ENCODE measurements at places on chromosomes 7 and 10.

- DNase-seq: no peak
These were observed 21.4 kb downstream of the TMEM196 start for GRCh38 chr7:19752020-19752419.

GRCh38 chr10:33878238-33878786 is 543.8 kb upstream of the NRP1 start:
- DNase-seq: no peak

DNA sequence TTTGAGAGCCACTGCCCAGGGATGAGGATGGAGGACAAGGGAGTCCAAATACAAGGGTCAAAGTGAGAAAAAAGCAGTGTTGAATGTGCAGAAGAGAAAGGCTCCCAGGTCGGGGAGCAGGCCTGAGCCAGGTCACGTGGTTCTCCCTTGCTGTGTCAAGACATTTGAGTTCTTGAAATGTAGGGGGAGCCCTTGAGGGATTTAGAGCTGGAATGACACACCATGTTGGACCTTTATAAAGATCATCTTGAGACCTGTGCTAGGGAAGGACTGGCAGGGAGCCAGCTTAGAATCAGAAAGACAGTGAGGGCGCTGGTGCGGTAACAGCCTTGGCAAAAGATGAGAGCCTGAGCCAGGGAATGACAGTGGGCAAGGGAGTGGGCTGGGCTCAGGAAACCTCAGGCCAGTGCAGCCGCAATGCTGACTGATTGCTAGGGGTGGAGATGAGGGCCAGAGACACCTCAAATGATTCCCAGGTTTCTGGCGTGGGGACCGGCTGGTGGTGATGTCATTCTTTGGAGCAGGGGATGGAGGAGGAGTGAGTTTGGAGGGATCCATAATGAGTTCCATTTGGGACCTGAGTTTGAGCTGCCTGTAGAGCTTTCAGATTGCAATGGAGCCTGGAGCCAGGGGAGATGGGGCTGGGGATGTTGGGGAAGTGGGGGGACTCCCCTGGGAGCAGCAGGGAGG is 120.1 kb downstream of the PTPN20 start:
- no peak for DNase-seq

GRCh38 chr7:23011222-23011924 is 2.6 kb downstream of the HYCC1 start:
- no peak for DNase-seq

GRCh38 chr7:87144173-87144657 is 8.0 kb upstream of the DMTF1 start:
- DNase-seq: no peak

DNA sequence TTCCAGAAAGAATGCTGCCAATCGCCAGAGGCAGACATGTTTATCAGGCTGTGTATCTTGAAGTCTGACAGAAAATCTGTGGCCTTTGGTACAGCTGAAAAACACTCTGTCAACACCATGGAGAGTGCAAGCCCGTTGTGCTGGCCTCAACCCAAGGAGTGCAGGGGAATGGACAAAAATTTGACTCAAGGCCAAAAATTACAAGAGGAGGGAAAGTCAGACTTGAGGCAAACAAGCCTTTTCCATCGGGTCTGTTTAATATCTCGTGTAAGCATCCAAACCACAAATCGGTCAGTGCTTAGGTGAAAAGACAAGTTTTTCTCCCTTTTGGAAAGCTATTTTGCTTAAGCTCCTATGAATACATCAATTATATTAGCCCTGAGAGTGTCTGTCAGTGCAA is 305.3 kb upstream of the NFE2L3 start:
- DNase-seq: no peak

- DNase-seq: no peak
These were observed 471.7 kb upstream of the GALNT17 start for GRCh38 chr7:70660154-70660818.

DNA sequence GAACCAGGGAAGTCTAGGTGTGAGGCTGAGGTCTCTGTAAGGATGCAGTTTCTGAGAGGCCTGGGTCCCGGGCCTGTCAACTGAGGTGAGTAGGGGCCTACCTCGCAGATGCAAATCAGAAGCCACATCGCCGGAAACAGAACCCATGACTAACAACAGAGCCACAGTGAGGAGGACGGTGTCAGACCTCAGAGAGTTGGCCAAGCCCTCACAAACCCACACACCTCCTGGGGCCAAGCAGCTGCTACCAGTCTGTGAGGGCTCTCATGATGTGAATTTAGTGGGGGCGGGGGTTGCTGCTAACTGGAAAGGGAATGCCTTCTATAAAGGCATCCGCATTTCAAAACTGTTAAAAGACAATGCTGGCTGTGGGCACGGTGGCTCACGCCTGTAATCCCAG is 103.0 kb downstream of the COBL start:
- DNase-seq: no peak

- DNase-seq: no peak
These were observed 498.3 kb downstream of the GFRA1 start for GRCh38 chr10:115774721-115775120.

DNA sequence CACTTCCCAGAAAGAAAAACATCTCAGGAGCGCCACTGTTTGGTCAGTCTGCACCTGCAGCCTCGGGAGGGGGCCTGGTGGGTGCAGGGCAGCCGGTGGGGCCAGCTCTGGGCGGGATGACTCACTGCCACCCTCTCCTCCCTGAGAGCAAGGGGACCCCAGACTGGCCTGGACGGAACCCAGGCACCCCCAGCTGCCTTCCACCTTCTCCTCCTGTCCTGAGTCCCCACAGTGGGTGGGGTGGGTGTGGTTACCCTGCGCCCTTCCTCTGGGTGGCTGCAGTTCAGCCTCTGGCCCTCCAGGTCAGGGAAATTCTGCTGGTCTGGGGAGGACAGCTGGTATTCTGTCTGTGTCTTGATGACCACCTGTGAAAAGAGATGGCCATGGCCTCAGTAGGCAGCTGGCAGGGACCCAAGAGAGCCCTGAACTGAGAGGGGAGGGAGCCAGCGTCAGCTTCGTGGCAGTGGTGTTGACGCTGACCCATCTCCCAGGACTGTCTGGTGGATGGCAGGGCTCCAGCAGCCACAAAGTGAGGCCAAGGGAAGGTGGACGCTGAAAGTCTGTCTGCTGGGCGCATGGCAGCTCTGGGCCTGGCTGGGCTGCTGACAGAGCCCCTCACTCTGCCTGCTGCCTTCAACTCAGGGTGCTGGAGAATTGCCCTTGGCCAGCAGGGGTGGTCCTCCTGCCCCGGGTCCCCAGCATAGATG is 8.9 kb downstream of the CALY start:
- DNase-seq: no peak

- DNase-seq: no peak
These were observed 21.7 kb downstream of the DOCK4 start for GRCh38 chr7:112184455-112184854.

DNA sequence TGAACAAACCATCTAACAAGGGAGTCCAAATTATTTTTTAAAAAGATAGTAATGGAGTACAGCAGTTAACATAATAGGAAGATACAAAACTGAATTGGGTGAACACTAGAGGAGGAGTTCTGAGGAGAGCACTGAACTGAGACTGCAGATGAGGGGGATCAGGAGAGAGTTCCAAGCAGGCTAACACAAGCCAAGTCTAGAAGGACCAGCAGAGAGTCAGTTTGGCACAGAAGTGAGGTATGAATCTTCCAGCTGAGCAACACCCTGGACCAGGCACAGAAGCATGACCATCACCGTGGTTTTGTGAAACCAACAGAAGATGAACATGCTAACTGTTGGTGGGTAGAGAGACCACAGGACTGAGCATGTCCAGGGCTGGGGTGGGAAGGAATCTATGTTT is 30.8 kb upstream of the PLCE1 start:
- no peak for DNase-seq

GRCh38 chr10:78212786-78213175 is 179.1 kb downstream of the RPS24 start:
- DNase-seq: no peak

GRCh38 chr10:107718864-107719263 is 554.4 kb upstream of the SORCS1 start:
- no peak for DNase-seq

GRCh38 chr10:132665946-132666704 is 119.8 kb downstream of the NKX6-2 start:
- no peak for DNase-seq

- no peak for DNase-seq
These were observed 16.0 kb downstream of the RNF32 start for GRCh38 chr7:156656598-156656997.

GRCh38 chr7:16670021-16670420 is 24.0 kb downstream of the BZW2 start:
- DNase-seq: no peak

DNA sequence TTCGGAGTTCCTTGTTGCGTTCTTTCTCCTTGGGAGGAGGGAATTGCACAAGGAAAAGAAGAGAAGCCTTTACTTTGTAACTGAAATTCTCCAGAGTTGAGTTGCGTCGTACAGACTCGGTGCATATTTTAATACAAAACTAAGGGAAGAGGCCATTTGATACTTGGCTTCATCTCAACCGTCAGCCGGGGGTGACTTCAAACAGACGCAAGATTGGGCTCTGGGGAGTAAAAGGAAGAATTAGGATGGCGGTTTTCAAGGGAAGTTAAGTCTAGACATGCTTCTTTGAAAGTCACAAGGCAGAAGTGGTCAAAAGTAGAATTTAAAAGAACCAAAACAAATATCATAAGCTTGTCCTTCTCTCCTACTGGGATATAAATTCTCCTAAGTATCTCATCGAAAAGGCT is 1.6 kb downstream of the PRR15 start:
- no peak for DNase-seq

- DNase-seq: no peak
These were observed 249.0 kb upstream of the AUTS2 start for GRCh38 chr7:69349291-69349690.

DNA sequence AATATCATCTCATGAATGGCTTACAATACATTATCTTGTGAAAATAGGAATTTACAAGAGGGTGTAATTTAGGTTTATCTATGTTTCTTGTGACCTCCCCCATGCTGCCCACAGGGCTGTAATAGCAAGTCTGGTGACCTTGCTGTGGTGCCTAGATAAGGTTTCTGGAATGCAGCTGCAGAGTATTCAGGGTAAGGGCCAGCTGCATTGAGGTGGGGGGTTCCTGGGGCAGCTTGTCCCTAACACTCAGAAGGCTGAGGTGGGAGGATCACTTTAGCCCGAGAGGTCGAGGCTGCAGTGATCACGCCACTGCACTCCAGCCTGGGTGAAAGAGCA is 5.3 kb upstream of the DHTKD1 start:
- no peak for DNase-seq

- no peak for DNase-seq
These were observed 13.9 kb upstream of the TECTB start for GRCh38 chr10:112269266-112269665.

DNA sequence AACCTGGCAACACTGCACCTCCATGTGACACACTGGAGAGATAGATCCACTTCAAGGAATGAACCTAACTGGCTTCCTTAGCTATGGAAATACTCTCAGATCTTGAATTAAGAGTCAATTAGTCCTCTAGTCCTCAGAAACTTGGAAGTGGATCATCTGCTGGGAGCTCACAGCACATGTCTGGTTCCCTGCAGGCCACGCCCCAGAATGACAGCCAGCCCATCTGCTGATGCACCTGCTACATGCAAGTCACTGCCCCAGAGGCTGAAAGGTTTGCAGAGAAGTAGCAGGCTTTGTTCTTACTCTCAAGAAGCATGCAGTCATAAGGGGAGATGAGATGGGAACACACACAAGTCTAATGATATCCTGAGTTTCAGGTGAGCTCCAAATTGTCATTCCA is 275.9 kb downstream of the SKAP2 start:
- DNase-seq: no peak

DNA sequence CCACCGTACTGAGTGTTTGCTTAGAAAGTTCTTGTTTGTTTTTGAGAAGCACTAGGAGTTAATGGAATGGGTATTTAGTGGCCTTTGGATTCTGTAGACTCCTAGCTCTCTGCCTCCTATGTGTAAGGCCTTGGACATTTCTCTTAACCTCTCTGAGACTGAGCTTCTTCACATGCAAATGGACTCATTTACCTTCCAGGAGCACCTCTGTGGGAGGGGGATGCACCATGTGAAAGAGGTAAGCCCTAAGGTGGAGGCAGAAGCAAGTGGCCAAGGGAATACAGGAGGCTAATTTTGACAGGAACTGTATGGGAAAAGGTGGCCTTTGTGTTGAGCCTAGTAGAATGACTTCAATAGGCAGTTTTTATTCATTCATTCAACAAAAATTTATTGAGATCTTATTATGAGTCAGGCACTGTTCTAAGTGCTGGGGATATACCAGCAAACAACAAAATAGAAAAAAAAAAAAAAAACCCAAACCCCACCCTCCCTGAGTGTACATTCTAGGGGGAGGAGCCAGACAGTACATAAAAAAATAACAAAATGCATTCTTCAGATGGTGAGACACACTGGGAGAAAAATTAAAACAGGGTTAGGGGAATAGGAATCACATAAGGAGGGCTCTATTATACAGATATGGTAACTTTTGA is 9.2 kb upstream of the EPHA1 start:
- no peak for DNase-seq

DNA sequence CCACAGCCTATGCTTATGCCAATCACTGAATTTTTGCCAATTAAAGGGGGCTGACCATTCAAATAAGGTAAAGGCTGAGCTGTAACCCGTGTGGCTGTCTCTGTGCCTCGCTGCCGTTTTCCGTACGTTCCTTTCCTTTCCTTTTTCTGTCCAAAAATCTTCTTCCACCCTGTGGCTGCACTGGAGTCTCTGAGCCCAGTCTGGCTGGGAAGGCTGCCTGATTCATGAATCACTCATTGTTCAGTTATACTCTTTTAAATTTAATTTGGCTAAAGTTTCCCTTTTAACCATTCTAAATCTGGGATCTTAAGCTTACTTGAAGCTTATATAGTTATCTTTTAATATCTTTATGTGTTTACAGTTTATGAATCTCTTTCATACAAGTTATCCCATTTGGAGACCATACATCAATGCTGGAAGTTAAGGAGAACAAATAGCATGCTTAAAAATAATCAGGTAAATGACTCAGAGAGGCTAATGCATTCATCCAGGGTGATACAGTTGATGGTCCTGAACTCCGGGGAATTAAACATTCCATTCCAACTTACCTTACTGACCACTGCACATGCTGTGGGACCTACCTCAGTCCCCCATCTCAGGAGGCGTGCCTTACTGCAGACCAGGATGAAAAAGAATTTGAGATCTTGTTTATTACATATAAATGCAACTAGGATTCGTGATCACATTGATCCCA is 385.3 kb upstream of the ADARB2 start:
- no peak for DNase-seq

- no peak for DNase-seq
These were observed 130.5 kb upstream of the DGKB start for GRCh38 chr7:15033039-15033438.

- no peak for DNase-seq
These were observed 309.2 kb downstream of the FGFR2 start for GRCh38 chr10:121288864-121289661.

- DNase-seq: no peak
These were observed 594.9 kb upstream of the IGFBP3 start for GRCh38 chr7:46515844-46516590.

GRCh38 chr7:34396437-34397064 is 261.5 kb upstream of the NPSR1 start:
- no peak for DNase-seq

Data from esophagus squamous epithelium (tissue), 5 donors.